ENCODE measurements at places on chromosomes 7 and 10.
A peak's percentile ranks its signal among the peaks of the same experiment; 100 is the strongest.

DNA sequence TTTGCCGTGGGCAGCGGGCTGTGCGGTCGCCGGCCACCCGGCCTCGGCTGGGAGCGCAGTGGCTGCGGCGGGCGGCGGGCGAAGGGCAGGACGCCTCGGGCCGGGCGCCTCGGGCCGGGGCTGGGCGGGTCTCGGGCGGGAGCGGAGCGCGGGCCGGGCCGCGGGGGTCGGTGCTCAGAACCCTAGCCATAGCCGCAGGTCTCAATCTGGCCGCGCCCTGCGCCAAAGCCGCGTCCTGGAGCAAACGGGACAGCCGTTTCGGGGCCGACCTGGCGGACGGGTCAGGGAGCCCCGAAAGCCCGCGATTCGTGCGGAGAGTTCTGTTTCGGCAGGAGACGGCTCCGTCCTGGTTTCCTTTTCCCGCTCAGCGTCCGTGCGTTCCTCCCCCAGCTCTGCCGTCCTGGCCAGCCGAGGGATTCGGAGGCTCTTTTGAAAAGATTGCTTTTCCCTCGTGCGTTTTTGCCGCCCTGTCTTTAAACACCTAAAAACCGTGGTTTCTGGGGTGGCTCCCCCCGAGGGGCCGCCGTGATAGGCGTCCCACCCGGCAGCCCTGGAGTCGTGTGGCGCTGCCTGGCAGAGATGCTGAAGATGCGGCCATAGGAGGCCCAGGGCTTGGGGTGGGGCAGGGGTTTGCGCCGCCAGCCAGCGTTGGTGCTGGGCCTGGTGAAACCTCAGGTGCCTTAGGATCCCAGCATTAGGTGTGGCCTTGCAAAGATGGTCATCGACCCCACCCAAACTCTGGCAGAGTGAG, 727 bp downstream of the RET start:
- no peak for DNase-seq

- DNase-seq = no peak
These were observed 5.8 kb downstream of the C7orf57 start for GRCh38 chr7:48040944-48041652.

- DNase-seq = no peak
These were observed 41.9 kb upstream of the ZNF33B start for GRCh38 chr10:42680267-42680666.

- DNase-seq = no peak
These were observed 176.9 kb upstream of the PRSS58 start for GRCh38 chr7:142434666-142435167.

GRCh38 chr10:32882076-32882475, 76.0 kb downstream of the ITGB1 start:
- DNase-seq = no peak

GRCh38 chr7:117673839-117674238, 194.0 kb downstream of the CFTR start:
- no peak for DNase-seq

- no peak for DNase-seq
These were observed 169.5 kb downstream of the PLXDC2 start for GRCh38 chr10:19985745-19986144.

- no peak for DNase-seq
These were observed 1.3 kb downstream of the BRAT1 start for GRCh38 chr7:2553831-2554581.

DNA sequence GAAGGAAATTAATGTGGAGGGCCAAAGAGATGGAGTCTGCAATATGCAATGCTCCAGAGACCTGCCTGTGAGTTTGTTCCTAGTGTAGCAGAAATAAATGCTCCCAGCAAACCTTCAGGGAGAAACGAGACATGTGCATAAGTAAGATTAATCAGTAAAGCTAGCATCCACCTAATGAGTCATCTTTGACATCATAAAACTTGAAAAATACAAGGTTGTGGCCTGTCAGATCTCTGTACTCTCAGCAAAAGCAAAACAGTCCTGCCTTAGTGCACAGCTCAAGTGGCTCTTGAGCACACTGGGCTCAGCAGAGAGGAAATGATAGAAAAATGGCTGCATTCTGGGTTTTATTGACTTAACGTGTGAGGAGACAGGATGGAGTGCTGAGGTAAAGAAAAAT, 32.5 kb upstream of the ERCC6 start:
- no peak for DNase-seq

DNA sequence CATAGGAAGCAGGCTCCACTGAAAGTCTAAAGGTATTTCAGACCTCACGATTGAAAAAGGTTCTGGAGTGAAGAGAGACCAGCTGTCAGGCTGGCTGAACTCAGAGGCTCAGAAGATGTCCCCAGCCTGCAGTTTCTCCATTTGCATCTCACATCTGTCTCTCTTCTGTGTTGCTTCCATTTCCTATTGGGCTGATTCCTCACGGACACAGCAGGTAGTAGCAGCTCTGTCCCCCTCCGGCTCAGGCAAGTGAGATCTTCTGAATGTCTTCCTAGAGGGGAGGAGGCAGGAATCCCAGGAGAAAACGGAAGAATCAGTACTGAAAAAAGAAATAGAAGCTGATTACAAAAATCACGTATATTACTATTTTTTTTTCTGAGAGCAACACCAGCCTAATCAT, 274.1 kb upstream of the COBL start:
- DNase-seq = no peak

- DNase-seq = no peak
These were observed 6.9 kb downstream of the IFIT1B start for GRCh38 chr10:89384474-89385340.

- DNase-seq = peak; percentile 3
These were observed 46.6 kb downstream of the LRRN3 start for GRCh38 chr7:111137296-111138192.

DNA sequence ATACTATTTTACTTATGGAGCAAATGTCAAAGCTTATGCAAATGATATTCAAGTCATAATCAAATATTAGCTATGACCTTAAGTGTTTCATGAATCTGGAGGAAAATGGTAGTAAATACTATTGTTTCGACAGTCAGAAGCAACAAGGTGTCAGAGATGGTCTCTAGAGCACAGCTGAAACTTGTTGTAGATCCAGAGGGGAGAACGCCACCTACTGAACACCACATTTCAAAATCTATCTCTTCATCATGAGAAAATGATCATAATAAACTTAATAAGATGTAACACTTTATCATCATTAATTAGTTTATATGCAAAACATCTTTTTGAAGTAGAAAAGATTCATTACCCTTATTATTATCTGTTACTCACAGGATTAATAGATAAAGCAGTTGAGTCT, 418.7 kb downstream of the GATA3 start:
- no peak for DNase-seq

- no peak for DNase-seq
These were observed 50.5 kb upstream of the TRIM8 start for GRCh38 chr10:102593804-102594079.

- DNase-seq = no peak
These were observed 103.2 kb upstream of the CTBP2 start for GRCh38 chr10:125263551-125263950.

DNA sequence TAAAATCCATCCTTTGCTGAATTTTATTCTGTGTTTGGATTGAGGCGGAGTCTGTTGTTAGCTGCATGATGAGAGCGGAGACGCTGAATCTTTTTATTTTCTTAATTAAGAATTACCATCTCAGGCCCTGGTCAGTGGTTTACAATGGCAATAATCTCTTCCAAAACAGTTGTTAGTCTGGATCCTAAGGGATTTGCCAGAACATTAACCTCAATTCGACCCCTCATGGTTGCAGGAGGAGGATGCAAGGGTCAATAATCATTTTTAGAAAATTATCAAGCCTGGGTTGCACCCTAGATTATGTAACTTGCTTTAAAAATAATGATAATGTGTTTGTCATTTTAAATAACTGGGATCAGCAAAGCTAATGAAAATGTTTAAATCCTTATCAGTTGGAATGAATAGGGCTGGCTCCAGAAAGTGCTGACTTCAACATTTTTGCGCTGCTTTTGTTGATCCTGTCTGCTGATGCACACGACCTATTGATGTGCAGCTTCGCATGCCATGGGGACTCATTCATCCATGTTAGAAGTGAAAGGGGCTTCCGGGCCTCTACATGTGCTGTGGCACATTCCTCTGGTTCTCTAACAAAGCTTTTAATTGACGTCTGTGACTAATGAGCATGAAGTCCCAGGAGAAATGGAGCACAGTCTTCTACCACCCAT, 80.7 kb upstream of the KIAA1217 start:
- DNase-seq = no peak

GRCh38 chr10:69096045-69096444, 8.1 kb downstream of the SRGN start:
- DNase-seq = no peak

DNA sequence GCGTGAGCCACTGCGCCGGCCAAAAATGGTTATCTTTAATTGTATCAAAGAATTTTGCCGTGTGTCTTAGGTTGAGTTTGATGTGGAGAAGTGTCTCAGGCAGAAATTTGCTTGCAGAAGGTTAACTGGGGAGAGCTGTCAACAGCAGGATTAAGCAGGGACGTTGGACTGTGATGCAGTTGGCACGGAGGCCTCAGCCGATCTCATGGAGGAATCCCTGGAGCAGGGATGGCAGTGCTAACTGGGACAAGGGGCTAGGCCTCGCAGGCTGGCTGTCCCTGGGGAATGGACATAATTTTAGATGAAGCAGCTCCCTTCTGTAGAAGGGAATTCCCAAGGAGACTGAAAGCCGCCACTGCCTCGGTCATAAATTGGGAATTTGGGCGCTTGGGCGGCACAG, 12.3 kb upstream of the KIF5B start:
- no peak for DNase-seq
